Neuronal stem cell (in vitro differentiated cells): ENCODE measurements at places on chromosomes 16 and 17.

DNA sequence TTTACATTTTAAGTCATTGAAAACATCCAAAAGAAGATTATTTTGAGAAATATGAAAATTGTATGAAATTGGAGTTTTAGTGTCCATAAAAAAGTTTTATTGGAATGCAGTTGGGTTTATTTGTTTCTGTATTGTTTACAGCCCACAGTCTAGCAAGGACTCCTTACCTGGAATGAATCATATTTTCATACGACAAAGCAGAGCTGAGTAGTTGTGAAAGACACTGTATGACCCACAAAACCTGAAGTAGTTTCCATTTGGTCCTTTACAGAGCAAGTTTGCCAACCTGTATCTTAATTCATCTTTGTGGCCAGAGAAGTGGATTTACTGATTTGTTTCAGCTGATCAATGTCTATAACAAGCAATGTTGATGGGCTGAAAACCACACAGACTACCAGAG lies 10.3 kb downstream of the CCL18 start:
- DNase-seq = no peak

DNA sequence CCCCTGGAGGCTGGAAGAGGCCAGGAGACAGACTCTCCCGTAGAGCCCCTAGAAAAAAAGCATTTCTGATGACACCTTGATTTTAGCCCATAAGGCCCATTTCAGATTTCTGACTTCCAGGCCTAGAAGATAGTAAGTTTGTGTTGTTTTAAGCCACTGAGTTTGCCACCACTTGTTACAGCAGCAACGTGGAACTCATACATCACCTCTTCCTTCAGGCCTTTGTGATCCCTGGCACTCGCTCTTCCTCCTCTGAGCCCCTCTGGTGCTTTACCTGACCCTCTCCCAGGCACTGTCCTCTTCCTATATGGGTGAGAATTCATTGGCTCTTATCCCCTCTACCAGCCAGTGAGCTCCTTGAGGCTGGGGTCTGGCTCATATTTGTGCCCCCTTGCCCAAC lies 18.7 kb upstream of the KRT19 start:
- no peak for DNase-seq

GRCh38 chr16:67782567-67783352 lies 23.6 kb downstream of the RANBP10 start:
- no peak for DNase-seq

GRCh38 chr17:54177606-54178308 lies 355.0 kb downstream of the KIF2B start:
- no peak for DNase-seq

DNA sequence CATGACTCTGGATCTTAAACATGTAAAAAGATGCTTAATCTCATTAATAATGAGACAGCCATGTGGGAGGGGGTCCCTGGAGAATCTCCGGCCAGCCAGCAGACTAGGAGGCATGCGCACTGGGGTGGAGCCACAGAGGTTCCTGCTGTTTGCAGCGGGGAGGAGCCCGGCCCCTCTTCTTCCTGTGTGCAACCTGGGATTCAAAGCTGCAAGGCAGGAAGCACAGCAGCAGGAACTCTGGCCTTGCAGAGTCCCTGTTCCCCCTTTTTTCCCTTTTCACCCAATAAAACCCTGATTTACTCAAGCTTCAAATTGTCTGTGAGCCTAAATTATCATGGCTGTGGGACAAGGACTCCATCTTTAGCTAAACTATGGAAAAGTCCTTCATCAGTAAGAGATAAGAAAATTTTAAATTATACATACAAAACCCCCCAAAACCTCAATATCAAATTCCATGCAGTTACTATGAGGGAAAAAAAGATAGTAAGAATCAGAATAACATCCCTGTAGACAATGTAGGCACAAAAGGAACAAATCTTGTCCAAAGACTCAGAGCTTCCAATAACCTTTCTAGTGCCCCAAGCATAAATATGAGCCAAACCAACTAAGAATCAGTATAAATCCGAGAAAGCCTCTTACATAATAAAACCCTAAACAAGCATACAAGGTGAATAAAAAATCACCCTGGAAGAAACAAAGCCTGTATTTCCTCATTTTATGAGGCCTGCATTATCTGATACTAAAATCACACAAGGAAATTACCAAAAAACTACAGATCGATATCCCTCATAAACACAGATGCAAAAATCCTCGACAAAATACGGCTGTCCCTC lies 12.1 kb downstream of the CFDP1 start:
- DNase-seq = peak; percentile 38

DNA sequence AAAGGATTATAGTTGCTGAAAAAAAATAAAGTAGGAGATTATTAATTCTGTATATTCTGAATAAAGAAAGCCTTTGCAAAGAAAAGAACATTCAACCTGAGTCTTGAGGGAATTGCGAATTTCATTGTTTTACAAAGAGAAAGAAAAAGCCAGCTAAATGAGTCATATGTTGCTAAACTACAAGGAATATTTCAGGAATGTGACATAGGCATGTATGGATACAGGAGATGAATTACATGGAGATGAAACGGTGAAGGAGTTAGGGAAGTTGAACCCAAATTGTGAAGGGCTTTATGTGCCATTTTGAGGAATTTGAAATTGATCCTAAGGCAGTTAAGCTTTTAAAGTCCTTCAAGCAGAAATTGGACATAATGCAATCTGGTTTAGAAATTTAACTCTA lies 177.3 kb upstream of the RBL2 start:
- no peak for DNase-seq
